Caco-2 (cell line): ENCODE measurements at places on chromosomes 4 and X. TPM values are rescaled to one million over a fixed set of nuclear protein-coding genes. Genes with fewer than 3 reads are reported as not detected.

- H3K4me3 ChIP-seq, result no peak within 1 kb of the TSS
- no peaks in the 10 kb centered on the region for H3K27me3 ChIP-seq
- no peaks in the 10 kb centered on the region for H3K4me1 ChIP-seq
- H3K27ac ChIP-seq, result no peak within 1 kb of the TSS
Measured at GRCh38 chrX:91434351-91435168, at the start of gene PABPC5. PABPC5 (plus strand) TSS chrX:91434839; CDS start chrX:91435578, 739 bp downstream.

GRCh38 chr4:102713096-102713495 is 47.7 kb downstream of the MANBA start:
- no peaks in the 10 kb centered on the region for H3K27me3 ChIP-seq
- peak; percentile 68 for DNase-seq
- H3K27ac ChIP-seq, result peak overlapping the region; percentile 68
- no peak overlapping the region for H3K4me3 ChIP-seq
- H3K36me3 ChIP-seq, result no peaks in the 10 kb centered on the region
- peaks cover 51% of the 10 kb centered on the region for H3K4me1 ChIP-seq

GRCh38 chr4:80010316-80010715 is 62.7 kb downstream of the ANTXR2 start:
- no peak overlapping the region for H3K4me3 ChIP-seq
- H3K27me3 ChIP-seq, result no peaks in the 10 kb centered on the region
- no peaks in the 10 kb centered on the region for H3K4me1 ChIP-seq
- no peaks in the 10 kb centered on the region for H3K36me3 ChIP-seq

- H3K27me3 ChIP-seq, result no peaks in the 10 kb centered on the region
- DNase-seq, result no peak
- H3K4me1 ChIP-seq, result no peaks in the 10 kb centered on the region
- H3K36me3 ChIP-seq, result no peaks in the 10 kb centered on the region
- H3K27ac ChIP-seq, result no peak overlapping the region
- H3K4me3 ChIP-seq, result no peak overlapping the region
Measured at GRCh38 chrX:11423362-11423818, 130.2 kb downstream of the AMELX start.

Gene CNKSR2
- total RNA-seq, result not detected in 2 replicates

Gene SRD5A3
- total RNA-seq, result 22.6 and 26.9 TPM in 2 replicates
